ENCODE measurements at places on chromosomes 2 and 18. TPM values are rescaled to one million over a fixed set of nuclear protein-coding genes. Genes with fewer than 3 reads are reported as not detected.

The POMC gene
- total RNA-seq = not detected

GRCh38 chr2:209908511-209908910, 93.9 kb upstream of the RPE start:
- no peak for DNase-seq

DNA sequence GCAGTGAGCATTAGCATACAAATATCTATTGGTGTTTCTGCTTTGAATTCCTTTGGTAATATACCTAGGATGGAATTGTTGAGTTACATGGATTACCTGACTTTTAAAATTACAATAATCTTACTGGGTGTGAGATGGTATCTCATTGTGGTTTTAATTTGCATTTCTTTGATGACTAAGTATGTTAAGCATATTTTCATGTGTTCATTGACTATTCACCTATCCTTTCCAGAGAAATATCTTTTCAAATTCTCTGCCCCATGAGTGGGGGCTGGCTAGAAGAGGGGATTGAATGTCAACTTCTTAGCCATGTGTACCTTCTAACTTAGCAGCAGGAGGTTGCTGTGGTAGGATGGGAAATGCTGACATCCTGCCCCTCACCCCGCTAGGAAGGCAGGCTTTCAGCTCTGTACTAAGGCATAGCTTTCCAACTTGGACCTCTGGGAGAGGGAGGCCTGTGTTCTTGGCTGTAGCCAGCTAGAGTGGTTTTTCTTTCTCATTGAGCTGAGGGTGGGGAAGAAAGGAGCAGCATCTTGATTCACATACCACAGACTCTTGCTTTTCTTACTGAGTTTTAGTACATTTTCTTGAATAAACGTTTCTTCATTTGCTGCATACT, 63.3 kb upstream of the TTC27 start:
- DNase-seq = no peak

- no peak for DNase-seq
Observed at GRCh38 chr18:40613721-40614120, 1341.3 kb upstream of the PIK3C3 start.
